ENCODE measurements at places on chromosomes 12 and 14.

- no peak for DNase-seq
Measured at GRCh38 chr14:35861204-35861868, 35.2 kb downstream of the BRMS1L start.

- DNase-seq, result no peak
Measured at GRCh38 chr12:93889516-93890212, 212.5 kb downstream of the CRADD start.

DNA sequence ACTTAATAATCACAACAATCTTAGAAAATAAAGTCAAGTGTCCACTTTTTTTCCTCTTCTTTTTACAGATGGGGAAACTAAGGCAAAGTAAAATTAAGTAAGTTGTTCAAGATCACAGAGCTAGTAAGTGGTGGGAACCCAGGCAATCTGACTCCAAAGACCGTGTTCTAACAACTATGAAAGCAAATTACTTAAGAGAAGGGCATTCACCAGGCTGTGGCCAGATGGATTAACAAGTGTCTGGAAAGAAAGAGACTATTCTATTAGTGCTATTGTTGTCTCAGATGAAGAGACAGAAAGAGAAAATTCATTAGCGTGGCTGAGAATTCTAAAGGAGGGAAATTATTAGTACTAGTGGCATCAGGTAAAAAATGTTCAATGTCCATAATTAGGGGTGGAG lies 48.5 kb downstream of the FGD6 start:
- peak; percentile 28 for DNase-seq

GRCh38 chr12:115541891-115542421 lies 735.5 kb downstream of the MED13L start:
- DNase-seq, result no peak

DNA sequence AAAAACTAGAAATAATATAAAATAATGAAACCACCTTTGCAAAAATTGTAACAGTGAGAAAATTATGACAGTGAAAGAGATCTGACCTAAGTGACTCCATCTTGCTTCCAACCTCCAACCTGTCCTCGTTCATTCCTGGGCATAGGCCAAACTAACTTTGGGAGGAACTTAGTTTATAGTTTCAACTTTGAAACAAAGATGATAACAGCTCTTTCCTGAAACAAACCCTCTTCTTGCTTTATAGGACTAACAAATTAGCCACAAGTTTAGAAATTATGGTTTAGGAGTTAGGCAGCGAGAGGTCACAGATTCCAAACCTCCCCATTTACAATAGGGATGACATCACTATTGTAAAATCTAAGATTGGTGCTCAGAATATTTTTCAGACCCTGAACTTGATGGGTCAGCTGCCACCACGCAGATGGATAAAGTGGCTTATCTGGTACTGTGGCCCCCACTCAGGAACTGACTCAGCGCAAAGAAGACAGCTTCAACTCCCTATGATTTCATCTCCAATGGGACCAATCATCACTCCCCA lies 32.8 kb upstream of the OR10AD1 start:
- no peak for DNase-seq

DNA sequence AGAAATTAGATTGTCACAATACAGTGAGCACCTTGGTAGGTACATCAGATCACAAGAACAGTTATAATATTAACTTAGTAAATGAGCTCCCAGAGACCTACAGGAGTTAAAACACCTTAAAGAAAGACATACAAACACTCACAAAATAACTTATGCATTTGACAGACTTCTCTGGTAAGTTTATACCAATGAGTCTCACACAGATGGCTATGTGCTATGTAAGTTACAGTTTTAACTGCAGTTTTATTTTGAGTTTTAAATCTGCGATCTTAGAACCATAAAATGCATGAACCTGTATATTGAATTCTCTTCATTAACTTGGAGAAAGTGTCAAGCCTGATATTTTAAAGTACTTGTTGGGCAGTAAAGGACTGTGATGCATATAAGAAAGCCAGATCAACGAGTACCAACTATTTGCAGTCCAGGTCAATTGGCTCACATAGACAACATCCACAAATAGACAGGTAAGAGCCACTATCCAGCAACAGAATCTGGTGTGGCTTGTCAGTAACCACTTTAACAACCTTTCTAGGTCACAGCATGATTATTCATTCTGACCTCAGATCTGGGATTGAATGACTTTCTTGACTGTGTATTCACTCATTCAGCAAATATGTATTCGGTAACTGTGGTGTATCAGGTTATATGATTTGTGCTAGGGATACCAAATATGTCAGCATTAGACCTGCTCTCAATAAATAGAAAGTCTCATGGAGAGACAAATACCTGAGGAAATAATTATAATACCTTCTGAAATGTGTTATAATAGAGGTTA lies 856.6 kb upstream of the MGAT4C start:
- DNase-seq, result no peak

DNA sequence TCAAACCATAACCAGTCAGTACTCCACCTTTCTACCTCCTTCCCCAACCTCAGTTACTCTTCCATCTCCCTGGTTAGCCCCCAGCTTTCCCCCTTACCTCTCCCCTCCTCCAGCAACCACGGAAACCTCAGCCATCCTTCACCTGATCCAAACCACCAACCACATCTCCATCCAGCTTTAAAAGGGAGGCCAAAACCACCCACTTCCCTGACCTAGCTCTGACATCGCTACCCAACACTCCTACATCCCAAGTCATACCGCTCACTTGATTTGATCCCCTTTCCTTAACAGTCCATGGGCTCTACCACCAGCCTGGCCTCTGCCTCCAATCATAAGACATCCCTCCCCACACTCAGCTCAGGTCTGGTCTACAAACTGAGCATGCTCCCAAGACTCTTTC lies 1.5 kb downstream of the RAB35 start:
- no peak for DNase-seq

DNA sequence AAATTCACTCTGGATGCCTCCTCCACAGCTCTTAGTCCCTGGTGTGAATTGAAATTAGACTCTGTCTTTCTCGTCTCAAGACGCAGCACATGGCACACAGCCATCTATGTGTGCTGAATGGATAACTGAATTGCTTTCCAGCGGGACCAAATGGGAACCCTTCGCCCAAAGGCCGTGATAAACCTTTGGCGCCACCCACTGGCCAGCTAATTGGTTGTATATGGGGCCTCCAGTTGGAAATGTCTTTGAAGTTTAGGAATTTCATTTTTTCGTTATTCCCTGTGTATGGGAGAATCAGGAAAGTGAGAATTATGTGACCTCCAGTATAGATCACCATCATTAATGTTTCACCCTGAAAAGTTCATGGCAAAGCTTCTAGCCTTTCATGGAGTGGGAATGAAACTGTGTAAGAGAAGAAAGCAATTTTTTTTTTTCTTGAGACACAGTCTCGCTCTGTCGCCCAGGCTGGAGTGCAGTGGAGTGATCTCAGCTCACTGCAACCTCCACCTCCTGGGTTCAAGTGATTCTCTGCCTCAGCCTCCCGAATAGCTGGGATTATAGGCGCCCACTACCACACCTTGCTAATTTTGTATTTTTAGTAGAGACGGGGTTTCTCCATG lies 9.8 kb upstream of the HSP90AA1 start:
- DNase-seq, result peak; percentile 78

Data from ACHN (cell line).